Mucosa of descending colon (tissue), 3 donors: ENCODE measurements at places on chromosomes 3 and 15.

- no peak for DNase-seq
Observed at GRCh38 chr3:170731281-170731680, 138.7 kb downstream of the RPL22L1 start.

GRCh38 chr3:98824256-98824655 is 61.1 kb downstream of the ST3GAL6 start:
- no peak for DNase-seq

- DNase-seq, result peak; percentile 65
Observed at GRCh38 chr3:169218314-169218983, 445.1 kb downstream of the MECOM start.

GRCh38 chr3:47910233-47910632 is 106.0 kb downstream of the MAP4 start:
- no peak for DNase-seq

DNA sequence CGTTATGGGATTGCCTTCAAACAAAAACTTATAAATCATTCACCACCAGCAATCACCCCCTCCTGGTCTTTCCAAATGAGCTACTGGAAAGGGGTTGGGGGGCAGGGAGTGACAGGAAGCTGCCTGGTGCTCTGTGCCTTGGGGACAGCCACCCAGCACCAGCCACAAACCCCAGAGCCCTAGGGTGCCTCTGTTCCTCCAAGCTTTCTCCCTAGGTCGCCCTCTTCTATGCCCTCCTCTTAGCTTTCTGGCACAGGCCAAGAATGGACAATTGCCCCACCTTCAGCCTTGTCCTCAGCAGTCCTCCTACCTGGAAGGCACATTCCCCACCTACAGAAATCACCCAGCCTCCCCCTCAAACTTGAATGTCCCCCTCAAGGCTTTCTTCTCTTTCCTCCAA is 3.3 kb downstream of the OXTR start:
- no peak for DNase-seq

- no peak for DNase-seq
Observed at GRCh38 chr3:50112462-50112861, 23.7 kb downstream of the RBM5 start.

DNA sequence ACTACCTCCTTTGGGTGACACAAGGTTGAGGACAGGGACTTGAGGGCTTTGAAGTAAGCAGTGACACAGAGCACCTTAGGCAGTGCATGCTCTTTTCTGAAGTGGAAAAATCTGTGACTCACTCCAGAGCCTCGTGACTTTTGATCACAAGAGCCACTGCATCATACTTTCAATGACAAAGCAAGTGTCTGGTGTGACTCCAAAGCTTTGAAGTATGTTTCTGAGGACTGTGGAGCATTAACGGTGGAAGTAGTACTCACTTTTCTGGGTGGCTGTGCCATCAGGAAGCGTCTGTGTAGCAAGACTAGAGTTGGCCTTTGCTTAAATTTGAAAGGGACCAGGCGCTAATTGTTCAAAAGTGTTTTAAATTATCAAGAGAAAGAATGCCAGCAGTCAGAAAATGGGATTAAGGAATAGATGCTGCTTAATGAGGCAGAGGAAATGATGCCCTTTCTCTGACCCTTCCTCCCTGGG is 210.7 kb upstream of the TRIM42 start:
- no peak for DNase-seq

GRCh38 chr3:186121278-186121677 is 12.4 kb upstream of the ETV5 start:
- no peak for DNase-seq

DNA sequence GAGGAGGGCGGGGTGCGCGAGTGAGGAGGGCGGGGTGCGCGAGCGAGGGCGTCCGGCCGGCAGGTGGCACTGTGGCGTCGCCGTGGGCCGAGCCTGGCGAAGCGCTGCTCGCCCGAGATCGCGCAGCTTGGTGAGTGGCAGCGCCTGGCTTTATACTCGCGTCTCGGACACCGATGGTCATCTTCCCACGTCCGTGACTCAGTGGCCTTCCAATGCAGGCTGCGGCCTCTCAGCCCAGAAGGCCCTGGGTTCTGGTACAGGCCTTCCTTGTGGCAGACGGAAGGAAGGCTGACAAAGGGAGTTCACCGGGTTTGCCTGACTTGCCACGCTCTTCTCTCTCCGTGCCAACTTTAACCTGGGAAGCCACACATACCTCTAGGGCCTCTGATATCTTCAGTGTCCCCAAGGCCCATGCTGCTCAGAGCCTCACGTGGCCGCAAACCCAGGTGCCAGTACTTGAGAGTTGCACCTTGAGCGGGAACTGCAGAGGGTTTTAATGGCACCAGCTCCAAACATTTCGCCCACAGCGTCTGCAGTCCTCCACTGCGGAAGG is 195.3 kb upstream of the LYSMD4 start:
- DNase-seq, result peak; percentile 89

DNA sequence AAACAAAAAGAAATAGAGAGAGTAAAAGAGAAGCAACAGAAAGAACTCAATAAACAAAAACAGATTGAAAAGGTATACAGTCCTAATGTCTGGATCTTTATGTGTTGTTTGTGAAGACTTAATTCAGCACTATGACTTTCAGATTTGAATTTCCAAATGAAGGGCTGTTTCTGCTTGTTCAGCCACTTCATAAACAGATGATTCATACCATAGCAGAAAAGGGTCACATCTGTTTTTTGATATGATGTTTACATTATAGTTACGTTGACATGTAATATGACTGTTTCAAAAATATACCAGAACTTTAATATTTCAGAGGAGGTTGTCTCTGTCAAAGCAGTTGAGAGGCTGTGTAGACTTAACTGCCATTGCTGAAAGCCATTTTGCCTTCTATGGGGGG is 24.1 kb downstream of the ASB14 start:
- DNase-seq, result no peak
